Stimulated activated CD8-positive, alpha-beta memory T cell treated with anti-CD3 and anti-CD28 coated beads, Interleukin-15, amount 100 ng/mL, for 4 hours (primary cell): ENCODE measurements at places on chromosomes 7 and 10.

- DNase-seq: no peak
Measured at GRCh38 chr10:34599026-34599795, 215.9 kb downstream of the PARD3 start.

- no peak for DNase-seq
Measured at GRCh38 chr7:129865925-129866201, 86.9 kb downstream of the UBE2H start.

DNA sequence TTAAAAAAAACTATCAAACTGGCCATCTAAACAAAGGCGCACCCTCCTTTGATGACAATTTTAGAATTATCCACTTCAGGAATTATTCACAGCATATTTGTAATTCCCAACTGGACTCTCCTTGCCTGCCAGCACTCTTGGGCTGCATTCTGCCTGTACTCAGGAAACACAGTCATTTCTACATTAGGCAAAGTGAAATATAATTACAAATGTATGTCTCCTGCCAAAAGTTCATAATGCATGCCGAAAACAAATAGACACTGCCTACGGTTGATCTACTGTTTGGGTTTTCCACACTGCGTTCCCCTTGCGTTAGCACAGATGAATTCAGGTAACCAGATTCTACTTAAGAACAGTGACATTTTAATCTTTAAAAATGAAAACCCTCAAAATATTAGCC is 1.9 kb downstream of the HGF start:
- DNase-seq: no peak

GRCh38 chr10:112985690-112986543 is 35.9 kb downstream of the TCF7L2 start:
- DNase-seq: no peak

DNA sequence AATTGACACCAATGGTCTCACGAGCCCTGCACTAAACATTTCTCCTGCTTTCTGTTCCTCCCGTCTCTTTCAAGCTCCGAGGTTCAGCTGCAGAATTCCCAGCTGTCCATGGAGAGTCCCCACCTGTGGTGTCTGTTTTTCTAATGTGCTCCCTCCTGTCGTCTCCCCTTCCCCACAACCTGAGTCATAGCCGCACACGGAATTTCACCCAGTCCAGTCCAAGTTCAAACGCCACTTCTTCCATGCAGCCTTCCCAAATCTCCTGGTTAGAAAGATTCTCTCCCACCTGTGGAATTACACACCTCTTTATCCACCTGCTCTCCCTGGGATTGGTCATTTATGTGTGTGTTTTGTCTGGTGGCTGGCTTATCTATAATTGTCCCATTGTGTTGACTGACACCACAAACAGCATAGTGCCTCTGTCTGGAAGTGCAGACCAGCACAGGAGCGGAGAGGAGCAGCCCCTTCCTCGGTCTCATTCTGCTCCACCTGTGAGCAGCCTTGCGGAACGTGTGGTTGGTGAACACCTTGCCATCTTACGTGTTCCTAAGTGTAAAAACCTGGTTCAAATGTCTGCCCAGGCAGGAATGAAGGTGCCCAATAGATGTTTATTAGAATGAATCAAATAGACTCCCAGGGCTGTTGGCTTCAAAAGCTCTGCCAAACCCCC is 3.3 kb upstream of the DIP2C start:
- DNase-seq: no peak
